ENCODE measurements at places on chromosomes 3 and 15.

- DNase-seq = no peak
These were observed 435.0 kb downstream of the SHQ1 start for GRCh38 chr3:72413228-72413627.

- DNase-seq = peak; percentile 36
These were observed 684 bp downstream of the TNFAIP8L3 start for GRCh38 chr15:51093839-51094605.

- DNase-seq = no peak
These were observed 22.7 kb downstream of the SEC61A1 start for GRCh38 chr3:128074851-128075521.

DNA sequence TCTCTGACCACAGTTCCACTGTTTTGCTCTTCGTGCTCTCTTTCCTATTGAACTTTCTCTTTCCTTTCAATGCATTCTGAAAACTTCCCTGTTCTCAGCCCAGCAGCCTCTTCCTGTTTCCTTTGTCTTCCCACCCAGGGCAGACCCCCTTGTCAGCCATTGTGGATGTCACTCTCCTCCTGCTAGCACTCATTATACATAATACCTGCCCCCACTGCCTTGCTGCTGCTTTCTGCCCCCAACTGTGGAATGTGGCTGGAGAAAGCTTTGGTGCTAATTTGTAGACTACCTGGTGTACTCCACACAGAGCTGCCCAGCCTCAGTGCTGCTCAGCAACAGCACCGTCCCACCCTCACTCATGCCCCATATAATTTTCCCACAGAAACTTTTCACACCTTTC lies 80.2 kb downstream of the CHCHD6 start:
- no peak for DNase-seq

- no peak for DNase-seq
These were observed 115.7 kb upstream of the PRTG start for GRCh38 chr15:55858661-55859060.

- DNase-seq = no peak
These were observed 15.8 kb downstream of the APBA2 start for GRCh38 chr15:28901587-28901980.

- DNase-seq = no peak
These were observed 135.6 kb upstream of the ABI3BP start for GRCh38 chr3:101128786-101129185.

GRCh38 chr15:58880320-58880719 lies 53.2 kb downstream of the SLTM start:
- DNase-seq = no peak

DNA sequence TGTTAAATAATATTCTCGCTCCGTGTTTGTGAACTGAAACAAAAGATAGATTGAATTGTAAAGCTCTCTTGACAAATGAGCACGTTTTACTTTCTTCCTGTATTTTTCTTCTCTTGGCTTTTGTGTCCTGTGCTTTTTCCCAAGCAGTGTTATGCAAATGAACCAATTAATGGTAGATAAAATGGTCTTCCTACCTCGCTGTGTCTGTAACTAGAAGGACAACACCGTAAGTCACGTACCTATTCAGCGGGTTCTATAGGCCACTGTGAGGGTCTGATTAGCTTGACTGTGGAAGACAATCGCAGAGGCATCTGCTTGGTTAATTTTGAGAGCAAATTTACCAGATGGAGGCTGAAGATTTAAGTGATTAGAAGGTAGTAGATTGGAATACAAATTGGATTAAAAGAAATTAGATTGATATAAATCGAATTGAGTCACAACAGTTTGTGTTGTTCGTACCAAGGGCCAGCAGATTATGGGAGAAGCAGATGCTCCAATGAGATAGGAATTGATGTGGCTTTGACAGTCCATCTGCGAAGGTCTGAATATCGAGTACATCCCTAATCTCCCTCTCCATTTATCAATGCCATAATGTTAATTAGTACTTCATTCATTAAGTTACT lies 40.2 kb downstream of the ROBO2 start:
- DNase-seq = no peak

GRCh38 chr15:34154725-34155204 lies 52.9 kb downstream of the PGBD4 start:
- no peak for DNase-seq

DNA sequence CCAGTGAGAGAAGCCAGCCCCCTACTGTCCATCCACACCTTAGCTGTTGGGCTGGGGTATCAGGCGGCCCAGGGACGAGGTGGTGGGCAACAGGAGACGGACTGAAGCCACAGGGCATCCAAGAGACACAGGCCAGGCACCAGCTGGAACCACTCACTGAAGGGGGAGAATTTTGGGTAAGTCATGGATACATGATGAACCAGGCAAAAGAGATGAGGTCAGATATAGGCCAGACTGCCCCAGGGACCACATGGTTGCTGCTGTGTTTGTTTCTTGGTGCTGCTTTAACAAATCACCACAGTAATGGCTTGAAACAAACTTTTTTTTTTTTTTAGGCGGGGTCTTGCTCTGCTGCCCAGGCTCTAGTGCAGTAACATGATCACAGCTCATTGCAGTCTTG lies 66.4 kb downstream of the SEMA5B start:
- DNase-seq = no peak

DNA sequence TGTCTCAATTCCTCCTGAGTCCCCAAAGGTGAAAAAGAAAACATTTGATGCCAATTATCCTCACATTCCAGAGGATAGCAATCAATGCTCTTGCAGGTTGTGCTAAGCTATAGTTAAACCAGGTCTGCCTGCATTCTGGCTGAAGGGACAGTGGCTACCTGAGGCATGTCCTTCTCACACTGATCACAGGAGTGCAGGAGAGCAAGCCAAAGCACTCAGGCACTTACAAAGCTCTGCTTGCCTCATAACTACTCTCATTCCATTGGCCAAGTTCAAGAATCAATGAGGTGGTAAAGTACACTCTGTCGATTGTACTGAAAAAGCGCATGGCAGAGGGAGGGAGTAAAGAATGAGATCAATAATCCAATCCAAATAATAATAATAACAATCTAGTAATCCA lies 342.0 kb upstream of the PPP2R3A start:
- DNase-seq = no peak
